ENCODE measurements at places on chromosomes 5 and 9. TPM values are rescaled to one million over a fixed set of nuclear protein-coding genes. Genes with fewer than 3 reads are reported as not detected.

THBS4 gene
- 1.3 TPM for total RNA-seq

TNC gene
- 1.0 TPM for total RNA-seq

FAM221B gene
- not detected for total RNA-seq

RNF145 gene
- 169 TPM for total RNA-seq

GRCh38 chr5:32461441-32462120, 17.0 kb upstream of the ZFR start:
- no peaks in the 10 kb centered on the region for H3K36me3 ChIP-seq
- peaks cover 9% of the 10 kb centered on the region for H3K4me1 ChIP-seq
- H3K27ac ChIP-seq: no peak overlapping the region
- DNase-seq: no peak
- H3K27me3 ChIP-seq: peaks cover 7% of the 10 kb centered on the region

GRCh38 chr5:73836607-73837006, 210.6 kb downstream of the ARHGEF28 start:
- H3K4me3 ChIP-seq: no peak overlapping the region
- no peaks in the 10 kb centered on the region for H3K27me3 ChIP-seq
- peak overlapping the region; percentile 22 for H3K27ac ChIP-seq
- peaks cover 45% of the 10 kb centered on the region for H3K4me1 ChIP-seq
- H3K36me3 ChIP-seq: peaks cover 83% of the 10 kb centered on the region

DNA sequence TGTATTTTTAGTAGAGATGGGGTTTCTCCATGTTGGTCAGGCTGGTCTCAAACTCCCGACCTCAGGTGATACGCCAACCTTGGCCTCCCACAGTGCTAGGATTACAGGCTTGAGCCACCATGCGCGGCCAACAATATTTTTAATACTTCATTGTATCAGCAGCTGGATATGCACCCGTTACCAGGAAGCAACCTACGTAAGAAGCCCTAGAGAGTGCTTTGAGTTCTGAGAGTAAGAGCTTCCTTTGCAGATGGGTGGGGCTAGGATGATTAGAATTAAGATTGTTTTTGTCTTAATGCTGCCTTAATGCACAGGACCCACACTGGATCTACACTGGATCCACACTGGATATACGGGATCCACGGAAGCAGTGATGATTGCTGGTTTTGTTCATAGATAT, 123.9 kb upstream of the ABCA1 start:
- H3K4me3 ChIP-seq: no peak overlapping the region
- no peak overlapping the region for H3K27ac ChIP-seq
- H3K27me3 ChIP-seq: no peaks in the 10 kb centered on the region
- peaks cover 10% of the 10 kb centered on the region for H3K36me3 ChIP-seq
- peaks cover 29% of the 10 kb centered on the region for H3K4me1 ChIP-seq

DNA sequence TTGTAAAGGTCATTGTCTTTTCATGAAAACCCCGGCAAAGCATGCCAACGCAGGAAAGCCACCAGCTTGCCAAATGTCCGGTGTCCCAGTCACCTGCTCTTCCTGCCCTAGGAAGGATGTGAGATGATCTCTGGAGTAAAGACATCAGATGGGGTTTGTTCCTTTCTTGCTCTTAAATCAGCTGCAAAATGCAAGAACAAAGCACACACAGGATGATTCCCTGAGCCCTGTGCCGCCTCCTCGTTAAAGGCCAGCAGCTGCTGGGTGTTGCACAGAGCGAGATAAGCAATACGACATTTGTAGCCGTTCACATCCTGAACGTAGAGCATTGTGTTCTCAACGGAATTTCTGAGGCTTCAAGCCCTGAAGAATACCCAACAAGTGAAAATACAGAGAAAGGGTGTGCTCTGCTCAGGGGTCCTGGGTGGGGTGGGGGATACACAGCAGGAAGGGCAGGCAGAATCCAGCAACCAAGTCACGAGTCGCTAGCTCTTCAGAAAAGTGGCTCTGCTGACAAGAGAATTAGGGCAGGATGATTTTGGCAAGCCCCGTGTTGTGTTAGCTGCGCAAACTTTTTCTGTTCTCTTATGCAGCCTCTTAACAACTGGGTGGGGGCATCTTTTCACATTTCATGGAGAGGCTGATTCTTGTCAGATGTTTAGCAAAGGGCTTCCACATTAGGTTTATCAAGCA, 229.2 kb upstream of the MAP3K1 start:
- H3K27me3 ChIP-seq: no peaks in the 10 kb centered on the region
- no peaks in the 10 kb centered on the region for H3K36me3 ChIP-seq
- no peak for DNase-seq
- no peak overlapping the region for H3K4me3 ChIP-seq

DNA sequence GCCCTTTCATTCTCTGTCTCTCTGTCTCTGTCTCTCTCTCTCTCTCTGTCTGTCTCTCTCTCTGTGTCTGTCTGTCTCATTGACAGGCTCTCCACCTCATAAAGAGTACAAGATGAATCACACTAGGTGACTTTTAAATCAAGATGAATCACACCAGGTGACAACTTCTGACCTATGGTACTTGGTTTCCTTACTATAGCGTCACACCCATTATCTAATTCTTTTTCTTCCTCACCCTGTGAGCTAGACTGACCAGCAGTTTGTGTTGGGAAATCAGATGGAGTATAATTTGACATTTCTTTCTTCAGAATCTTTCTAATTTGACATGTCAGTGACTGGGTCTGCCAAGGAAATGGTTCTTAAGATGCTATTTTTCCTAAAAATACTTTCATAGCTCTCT, 232.9 kb downstream of the ARRDC3 start:
- no peak for DNase-seq
- peak overlapping the region; percentile 14 for H3K4me3 ChIP-seq
- peaks cover 5% of the 10 kb centered on the region for H3K36me3 ChIP-seq

DNA sequence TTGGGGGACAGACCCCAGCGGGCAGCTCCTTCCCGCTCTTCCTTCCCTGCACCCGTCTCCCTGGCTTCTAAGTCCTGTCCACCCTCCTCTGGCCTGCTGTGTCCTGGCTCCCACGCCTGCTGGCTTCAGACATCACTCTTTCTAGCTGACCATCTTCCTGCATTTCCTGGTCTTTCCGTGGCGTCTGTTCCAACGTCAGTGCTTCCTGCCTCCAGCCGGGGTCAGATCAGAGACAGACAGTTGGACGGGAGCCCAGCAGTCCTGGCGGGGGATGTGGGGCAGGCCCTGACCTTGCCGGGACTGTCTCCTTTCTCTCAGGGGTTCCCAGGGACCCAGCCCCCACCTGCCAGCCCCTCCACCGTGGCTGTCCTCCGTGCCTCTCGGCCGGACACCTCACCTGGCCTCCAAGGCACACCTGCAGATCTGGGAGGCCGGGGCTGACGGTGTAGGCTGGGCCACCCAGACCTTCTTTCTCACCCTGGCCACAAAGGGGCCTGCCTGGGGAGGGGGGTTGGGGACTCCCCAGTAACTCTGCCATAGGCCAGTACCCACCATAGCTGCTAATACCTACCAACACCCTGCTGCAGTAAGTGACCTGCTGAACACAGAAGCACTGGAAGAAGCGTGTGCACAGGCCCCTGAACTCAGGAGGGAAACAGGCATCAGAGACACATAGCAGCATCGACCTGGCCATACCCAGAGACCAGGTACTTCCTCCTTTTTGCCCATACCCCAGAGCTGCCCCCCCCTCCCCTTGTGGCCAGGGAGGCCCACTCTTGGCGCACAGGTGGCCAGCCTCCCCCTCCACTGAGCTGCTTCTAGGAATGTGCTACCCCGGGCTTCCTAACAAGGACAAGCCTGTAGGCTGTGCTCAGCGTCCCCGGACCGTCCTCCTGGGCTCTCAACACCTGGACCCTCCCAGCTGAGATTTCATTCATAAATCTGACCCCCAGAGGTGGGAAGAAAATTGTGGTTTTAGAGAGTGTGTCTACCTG, 5.1 kb downstream of the NRARP start:
- DNase-seq: peak; percentile 52
- peak overlapping the region; percentile 69 for H3K4me3 ChIP-seq
- H3K27ac ChIP-seq: peak overlapping the region; percentile 93
- H3K4me1 ChIP-seq: peaks cover 27% of the 10 kb centered on the region
- no peaks in the 10 kb centered on the region for H3K27me3 ChIP-seq
- H3K36me3 ChIP-seq: peaks cover 67% of the 10 kb centered on the region

GRCh38 chr9:14346231-14346791, 32.4 kb upstream of the NFIB start:
- peaks cover 15% of the 10 kb centered on the region for H3K36me3 ChIP-seq
- no peak overlapping the region for H3K4me3 ChIP-seq
- H3K4me1 ChIP-seq: no peaks in the 10 kb centered on the region
- DNase-seq: no peak
- no peaks in the 10 kb centered on the region for H3K27me3 ChIP-seq

- no peak overlapping the region for H3K27ac ChIP-seq
- DNase-seq: no peak
- no peaks in the 10 kb centered on the region for H3K27me3 ChIP-seq
- H3K36me3 ChIP-seq: no peaks in the 10 kb centered on the region
These were observed 82.1 kb downstream of the GIN1 start for GRCh38 chr5:103037673-103038455.

DNA sequence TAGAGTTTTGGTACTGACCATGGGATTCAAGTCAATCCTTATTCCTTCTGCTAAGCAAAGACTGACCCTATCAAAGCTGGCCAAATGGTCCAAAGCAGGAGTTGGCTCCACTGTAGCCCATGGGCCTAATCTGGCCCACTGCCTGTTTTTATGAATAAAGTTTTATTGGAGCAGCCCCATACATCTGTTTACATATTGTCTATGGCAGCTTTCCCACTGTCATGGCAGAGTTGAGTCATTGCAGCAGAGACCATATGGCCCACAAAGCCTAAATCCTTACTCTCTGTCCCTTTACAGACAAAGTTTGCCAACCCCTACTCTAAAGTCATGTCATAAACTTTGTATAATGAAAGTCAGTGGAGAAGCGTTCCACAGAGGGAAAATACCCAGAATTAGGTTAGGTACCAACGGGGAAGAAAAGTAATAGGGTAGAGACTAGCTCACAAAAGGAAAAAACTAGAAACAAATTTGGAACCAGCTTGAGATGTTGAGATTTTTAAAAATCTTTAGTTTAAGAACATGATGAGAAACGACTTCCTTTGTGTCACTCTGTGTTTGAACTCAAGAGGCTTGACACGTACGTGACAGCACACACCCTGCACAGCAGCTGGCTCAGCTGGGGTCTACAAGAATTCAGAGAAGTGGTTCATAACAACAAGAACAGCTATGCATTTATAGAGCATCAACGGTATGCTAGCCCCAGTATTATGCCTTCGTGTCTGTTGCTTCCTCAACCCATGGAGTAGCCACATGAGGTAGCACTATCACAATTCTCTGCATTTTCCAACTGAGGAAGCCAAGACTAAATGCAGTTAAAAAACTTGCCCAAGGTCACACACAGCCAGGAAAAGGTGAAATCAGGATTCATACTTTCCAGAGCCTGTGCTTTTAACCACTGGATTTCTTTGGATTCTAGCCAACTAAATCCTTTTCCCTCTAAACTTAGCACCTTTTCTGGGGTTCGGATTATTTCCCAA, 198.9 kb upstream of the WWC1 start:
- DNase-seq: no peak
- peaks cover 13% of the 10 kb centered on the region for H3K4me1 ChIP-seq
- H3K27me3 ChIP-seq: peaks cover 52% of the 10 kb centered on the region
- H3K36me3 ChIP-seq: no peaks in the 10 kb centered on the region

DNA sequence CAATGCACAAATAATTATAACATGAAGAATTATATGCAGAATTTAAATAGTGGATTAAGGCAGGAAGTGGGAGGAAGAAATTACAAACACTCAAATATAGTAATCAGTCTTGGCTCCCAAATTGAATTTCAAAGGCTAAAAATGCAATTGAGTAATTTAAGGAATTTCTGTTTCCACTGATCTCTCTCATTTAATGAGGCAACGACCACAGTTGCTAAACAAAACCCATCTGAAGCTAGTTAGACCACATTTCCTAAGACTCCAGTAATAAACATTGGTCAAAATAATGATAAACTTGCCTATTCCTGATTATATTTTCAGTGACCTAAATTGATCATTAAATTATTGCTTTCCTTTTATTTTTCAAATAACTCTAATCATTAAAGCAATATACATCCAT, 174.3 kb upstream of the GRIN3A start:
- no peaks in the 10 kb centered on the region for H3K27me3 ChIP-seq
- H3K4me3 ChIP-seq: no peak overlapping the region
- no peak for DNase-seq
- no peaks in the 10 kb centered on the region for H3K4me1 ChIP-seq

- H3K4me3 ChIP-seq: peak overlapping the region; percentile 30
- H3K4me1 ChIP-seq: peaks cover 55% of the 10 kb centered on the region
- peak overlapping the region; percentile 86 for H3K27ac ChIP-seq
- DNase-seq: no peak
- no peaks in the 10 kb centered on the region for H3K27me3 ChIP-seq
These were observed 5.5 kb downstream of the PCDH1 start for GRCh38 chr5:141872496-141873356.

DNA sequence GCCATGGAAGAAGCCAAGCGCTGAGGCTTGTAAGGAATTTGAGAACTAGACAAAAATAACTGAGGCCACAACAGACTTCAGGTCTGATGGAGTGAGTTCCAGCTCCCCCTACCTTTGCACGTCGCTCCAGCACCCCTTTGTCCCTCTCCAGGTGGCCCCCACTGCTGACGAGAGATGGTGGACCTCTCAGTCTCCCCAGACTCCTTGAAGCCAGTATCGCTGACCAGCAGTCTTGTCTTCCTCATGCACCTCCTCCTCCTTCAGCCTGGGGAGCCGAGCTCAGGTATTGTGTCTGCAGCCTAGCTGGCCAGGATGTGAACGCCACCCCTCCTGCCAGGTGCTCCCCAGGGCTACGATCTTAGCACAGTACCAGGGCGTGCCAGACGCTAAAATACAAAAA, 5.2 kb downstream of the BTNL9 start:
- H3K27me3 ChIP-seq: no peaks in the 10 kb centered on the region
- H3K4me3 ChIP-seq: no peak overlapping the region
- DNase-seq: no peak
- H3K36me3 ChIP-seq: no peaks in the 10 kb centered on the region

DNA sequence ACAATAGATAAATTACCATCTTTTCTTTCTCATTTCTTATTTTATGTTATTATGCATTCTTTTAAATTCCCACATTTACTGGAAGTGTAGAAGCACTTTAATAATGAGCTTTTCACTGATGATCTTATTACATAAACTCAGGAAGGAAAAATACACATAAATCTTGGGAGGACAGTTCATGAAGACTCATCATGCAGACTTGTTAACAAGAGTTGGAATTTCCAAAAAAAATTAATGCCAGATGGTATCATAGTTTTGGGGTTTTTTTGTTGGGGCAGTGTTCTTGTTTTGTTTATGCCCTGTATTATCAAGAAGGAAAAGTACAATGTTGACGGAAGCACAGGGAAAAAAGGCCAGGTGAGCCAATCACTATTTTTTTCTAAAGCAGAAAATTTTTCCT, 35.1 kb downstream of the CEMIP2 start:
- H3K4me3 ChIP-seq: no peak overlapping the region
- no peak overlapping the region for H3K27ac ChIP-seq
- peaks cover 74% of the 10 kb centered on the region for H3K36me3 ChIP-seq
- no peaks in the 10 kb centered on the region for H3K27me3 ChIP-seq
- DNase-seq: no peak
- peaks cover 16% of the 10 kb centered on the region for H3K4me1 ChIP-seq

- no peak overlapping the region for H3K4me3 ChIP-seq
- no peak for DNase-seq
- H3K4me1 ChIP-seq: peaks cover 17% of the 10 kb centered on the region
- no peak overlapping the region for H3K27ac ChIP-seq
- no peaks in the 10 kb centered on the region for H3K36me3 ChIP-seq
- no peaks in the 10 kb centered on the region for H3K27me3 ChIP-seq
These were observed 7.7 kb upstream of the HAVCR2 start for GRCh38 chr5:157116483-157116954.

All from Calu3 (cell line).